Urinary bladder (tissue), 4 donors: ENCODE measurements at places on chromosomes 11 and 22. TPM values are rescaled to one million over a fixed set of nuclear protein-coding genes. Genes with fewer than 3 reads are reported as not detected.

OR10G8 gene
- not detected for polyA plus RNA-seq

- DNase-seq: no peak
These were observed 6.6 kb upstream of the PLEKHA7 start for GRCh38 chr11:17020831-17021230.

DNA sequence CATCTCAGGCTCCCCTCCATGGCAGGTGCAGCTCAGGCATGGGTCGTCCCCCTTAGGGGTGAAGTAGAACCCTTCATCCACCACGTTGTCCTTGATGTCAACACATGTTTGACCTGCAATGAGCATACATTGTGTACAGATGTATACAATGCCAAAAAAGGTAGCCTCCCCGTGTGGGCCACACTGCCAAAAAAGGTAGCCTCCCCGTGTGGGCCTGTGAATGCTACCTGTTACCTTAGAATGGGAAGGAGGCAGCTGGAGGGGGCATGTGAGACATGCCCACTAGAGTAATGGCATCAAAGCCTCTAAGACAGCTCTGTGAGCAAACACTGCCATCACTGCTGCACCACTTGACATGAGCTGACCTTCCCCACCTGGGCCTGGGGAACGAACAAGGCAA, 73.7 kb downstream of the DGCR2 start:
- no peak for DNase-seq

DNA sequence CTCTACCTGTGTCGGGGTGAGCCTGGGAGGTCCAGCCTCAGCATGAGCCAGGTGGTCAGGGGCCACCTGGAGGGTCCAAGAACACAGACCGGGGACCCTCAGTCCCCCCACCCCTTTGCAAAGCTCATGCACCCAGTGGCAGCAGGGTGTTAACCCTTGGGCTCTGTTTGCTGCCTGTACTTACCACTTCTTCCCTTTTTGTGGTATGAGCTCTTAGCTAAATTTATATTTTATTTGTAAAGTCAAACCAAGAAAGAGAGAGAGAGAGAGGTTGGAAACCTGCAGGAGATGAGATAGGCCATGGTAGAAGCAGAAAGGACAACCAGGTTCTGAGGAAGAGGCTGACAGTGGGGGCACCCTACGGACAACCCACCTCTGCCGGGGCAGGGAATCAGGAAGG, 29.9 kb downstream of the IL10RA start:
- no peak for DNase-seq

HTR3A gene
- 1.2 TPM for polyA plus RNA-seq

GRCh38 chr22:46436595-46437175, 100.7 kb downstream of the CELSR1 start:
- DNase-seq: no peak

DNA sequence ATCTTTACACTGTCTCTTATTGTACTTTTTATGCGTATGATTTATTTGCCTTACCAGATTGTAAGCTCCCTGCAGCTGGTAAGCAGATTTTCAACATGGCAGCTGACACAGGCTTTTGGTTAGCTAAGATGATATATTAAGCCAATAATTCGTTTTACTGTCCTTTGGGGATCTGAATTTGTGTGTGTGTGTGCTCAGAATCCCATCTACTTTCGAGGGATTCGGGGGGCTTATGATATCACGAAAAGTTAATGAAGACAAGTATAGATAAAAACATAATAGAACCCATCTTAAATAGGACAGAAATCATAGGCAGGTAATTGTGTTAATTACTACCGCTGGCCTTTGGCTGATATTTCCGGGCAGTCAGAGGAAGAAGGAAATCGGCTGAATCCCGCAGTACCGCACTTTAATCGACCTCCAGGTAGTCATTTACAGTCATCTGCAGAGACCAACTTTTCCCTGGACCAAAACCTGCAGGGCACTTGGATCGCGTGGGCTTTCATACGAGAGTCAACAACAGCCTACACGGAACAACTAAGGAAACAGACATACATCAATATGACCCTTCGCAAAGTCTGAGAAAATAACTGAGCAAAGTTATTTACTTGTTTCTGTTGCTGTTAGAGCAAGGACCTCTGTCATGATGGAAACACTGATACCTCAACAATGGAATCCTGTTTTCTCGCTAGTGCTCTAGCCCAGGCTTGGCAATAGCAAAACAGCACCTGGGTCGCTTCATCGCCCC, 802 bp downstream of the KBTBD3 start:
- DNase-seq: peak; percentile 11
